ENCODE measurements at places on chromosomes 1 and 21. TPM values are rescaled to one million over a fixed set of nuclear protein-coding genes. Genes with fewer than 3 reads are reported as not detected.

The RNF186 gene
- total RNA-seq, result not detected

- DNase-seq, result no peak
Measured at GRCh38 chr1:160328184-160328583, 14.9 kb downstream of the COPA start.

The GBP7 gene
- total RNA-seq, result not detected

- DNase-seq, result no peak
Measured at GRCh38 chr1:151710187-151710840, 6.3 kb downstream of the CELF3 start.

The TEKT2 gene
- 10.6 TPM for total RNA-seq

- DNase-seq, result no peak
Measured at GRCh38 chr21:19700476-19700875, 1296.9 kb upstream of the TMPRSS15 start.

- no peak for DNase-seq
Measured at GRCh38 chr1:221937155-221937953, 195.5 kb upstream of the DUSP10 start.

- DNase-seq, result no peak
Measured at GRCh38 chr1:234533975-234534876, 55.2 kb upstream of the TARBP1 start.

DNA sequence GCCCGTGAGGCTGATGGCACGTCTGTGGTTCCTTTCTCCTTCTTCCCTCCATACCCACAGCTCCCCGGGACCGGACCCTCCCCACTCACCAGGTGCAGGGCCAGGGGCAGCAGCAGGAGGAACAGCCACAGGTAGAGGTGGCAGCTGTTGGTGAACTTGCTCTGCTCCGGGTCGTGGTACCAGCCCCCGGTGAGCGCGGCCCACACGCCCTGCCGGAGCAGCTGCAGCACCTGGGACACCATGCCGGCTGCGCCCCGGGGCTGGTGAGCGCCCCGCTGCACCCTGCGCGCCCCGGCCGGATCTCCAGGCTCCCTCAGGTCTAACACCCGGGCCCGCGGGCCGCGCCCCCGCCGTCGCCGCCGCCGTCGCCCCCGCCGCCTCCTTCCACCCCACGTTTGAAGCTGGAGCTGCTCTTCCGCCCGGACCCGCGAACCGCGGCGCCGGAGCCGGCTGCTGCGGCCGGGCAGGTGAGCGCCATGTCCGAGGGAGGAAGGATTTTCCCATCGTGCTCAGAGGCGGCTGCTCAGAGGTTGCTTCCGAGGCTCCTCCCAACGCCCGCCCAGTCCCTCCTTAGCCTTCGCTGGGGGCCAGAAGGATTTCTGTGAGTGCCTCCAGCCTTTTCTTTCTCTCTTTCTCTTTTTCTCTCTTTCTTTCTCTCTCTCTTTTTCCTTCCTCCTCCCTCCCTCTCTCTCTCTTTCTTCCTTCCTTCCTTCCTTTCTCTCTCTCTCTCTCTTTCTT is at the start of gene PCNX2:
PCNX2 (minus strand) TSS at position 489 of the 738 bp plus-strand sequence; CDS start at position 242, 247 bp downstream.
- DNase-seq, result peak; percentile 55

GRCh38 chr1:75838079-75838478 is 41.4 kb downstream of the MSH4 start:
- DNase-seq, result no peak

GRCh38 chr1:228345201-228345930 is 61.3 kb downstream of the TRIM11 start:
- no peak for DNase-seq

The LDLRAD2 gene
- total RNA-seq, result not detected

DNA sequence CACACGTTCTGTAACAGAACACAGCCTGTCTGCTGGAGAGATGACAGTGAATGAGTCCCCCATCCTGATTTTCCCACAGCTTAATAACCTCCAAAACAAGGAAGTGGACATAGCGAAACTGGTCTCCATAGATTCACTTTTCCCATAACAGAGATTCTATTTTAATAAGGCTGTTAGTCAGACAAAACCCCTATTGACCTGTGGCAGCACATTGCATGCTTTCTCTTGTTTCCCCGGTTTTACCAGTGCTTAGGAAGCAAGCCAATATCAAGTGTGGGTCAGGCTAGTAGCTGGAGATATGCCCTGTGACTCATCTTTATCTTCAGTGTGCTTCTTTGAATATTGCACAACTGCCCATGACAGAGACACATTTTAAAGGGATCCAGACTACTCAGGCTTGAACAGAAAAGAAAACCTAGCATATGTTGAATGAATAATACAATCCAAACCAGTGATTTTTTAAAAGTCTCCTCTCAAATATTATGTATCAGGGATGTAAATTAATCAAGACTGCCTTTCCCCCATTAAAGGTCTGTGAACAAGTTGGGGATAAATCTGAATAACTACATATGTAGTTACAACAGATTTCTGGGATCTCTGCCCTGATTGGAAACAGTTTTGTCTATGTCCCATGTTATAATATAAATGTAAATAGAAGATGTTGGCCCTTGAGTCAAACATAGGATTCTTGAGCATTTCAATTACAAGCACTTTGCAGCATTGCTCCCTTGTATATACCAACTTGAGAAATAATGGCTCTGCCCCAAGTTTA is 11.9 kb upstream of the CLDN8 start:
- no peak for DNase-seq

The GUCA2A gene
- not detected for total RNA-seq

GRCh38 chr1:215605011-215605621 is 38.0 kb downstream of the KCTD3 start:
- DNase-seq, result no peak

DNA sequence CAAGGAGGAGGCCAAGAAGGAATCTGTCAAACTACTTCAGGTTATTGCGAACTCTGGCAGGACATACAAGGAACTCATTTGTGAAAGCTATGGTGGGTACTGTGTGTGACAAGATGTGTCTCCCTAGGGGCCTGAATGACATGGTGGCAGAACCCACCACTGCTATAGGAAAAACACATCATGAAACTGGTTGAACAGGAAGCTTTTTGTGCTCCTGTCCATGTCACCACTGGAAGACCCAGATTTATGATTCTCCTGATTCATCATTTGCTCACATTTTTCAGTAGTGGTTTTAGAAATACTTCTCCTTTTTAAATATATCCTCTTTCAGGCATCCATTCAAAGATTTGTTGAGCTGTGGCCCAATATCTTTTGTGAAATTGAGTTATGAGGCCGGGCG is 23.6 kb downstream of the ARMH1 start:
- no peak for DNase-seq

DNA sequence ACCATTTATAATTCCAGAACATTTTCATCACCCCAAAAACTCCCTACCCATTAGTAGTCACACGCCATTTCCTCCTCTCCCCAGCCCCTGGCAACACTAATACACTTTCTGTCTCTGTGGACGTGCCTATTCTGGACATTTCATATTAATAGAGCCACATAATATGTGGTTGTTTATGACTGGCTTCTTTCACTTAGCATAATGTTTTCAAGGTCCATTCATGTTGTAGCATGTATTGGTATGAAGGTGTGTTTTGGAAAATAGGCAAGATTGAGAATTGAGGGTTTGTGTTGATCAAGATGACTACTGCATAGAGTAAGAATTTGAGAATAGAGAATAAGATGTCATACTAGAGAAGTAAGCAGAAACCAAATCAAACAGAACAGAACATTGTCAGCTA is 67.5 kb downstream of the ZFYVE9 start:
- DNase-seq, result no peak

DNA sequence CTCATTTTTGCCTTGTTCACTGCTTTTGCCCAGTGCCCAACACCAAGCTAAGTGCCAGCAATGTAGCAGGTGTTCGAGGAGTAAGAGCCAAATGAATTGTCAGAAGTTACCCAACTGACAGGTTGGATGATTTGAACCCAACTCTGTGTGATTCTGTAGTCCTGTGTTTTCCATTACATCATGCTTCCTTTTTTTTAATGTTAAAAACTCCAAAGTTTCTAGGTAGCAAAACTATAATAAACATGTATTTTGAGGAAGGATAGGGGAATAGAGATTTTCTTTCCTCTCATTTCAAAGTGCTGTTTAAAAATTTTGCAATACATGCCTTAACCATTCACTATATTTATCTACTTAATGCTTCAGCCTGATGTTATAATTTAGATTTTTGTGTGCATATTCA is 34.1 kb downstream of the BCL9 start:
- DNase-seq, result no peak

DNA sequence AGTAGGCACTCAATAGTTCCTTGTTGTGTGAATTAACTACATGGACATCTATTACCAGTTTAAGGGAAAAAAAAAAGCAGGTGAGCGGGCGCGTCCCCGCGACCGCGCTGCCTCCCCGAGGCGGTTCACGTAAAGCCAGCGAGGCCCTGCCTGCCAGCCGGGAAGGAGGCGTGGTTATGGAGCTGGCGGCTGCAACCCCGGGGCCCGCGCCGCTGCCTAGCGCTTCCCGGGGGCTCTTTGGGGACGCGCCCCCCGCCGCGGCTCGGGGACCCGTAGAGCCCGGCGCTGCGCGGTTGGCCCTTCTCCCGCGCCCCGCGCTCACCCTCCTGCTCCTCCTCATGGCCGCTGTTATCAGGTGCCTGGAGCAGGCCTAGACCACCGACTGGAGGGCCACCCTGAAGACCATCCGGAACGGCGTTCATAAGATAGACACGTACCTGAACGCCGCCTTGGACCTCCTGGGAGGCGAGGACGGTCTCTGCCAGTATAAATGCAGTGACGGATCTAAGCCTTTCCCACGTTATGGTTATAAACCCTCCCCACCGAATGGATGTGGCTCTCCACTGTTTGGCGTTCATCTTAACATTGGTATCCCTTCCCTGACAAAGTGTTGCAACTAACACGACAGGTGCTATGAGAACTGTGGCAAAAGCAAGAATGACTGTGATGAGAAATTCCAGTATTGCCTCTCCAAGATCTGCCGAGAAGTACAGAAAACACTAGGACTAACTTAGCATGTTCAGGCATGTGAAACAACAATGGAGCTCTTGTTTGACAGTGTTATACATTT is 2.6 kb upstream of the CC2D1B start:
- peak; percentile 56 for DNase-seq

DNA sequence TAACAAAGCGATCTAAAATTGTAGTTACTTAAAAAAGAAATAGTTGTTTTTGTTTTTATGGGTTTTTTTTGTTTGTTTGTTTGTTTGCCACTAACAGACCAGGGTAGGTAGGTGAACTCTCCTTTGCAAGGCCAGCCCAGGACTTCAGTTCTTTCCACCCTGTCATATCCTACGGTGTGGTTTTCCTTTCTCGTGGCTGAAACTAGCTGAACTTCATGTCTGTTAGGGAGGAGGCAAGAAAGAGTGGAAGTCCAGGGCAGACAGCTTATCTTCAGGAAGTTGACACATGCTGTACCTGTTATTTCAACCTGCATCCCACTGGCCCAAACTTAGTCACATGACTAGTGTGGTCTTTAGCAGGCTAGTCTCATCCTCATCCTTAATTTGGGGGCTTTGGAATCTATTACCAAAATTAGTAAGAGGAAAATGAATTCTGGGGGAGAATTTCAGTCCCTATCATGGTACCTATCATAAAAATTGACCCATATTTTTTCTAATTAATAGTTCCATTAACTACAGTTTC is 62.9 kb upstream of the LRRC7 start:
- no peak for DNase-seq

The CELSR2 gene
- 27.3 TPM for total RNA-seq

DNA sequence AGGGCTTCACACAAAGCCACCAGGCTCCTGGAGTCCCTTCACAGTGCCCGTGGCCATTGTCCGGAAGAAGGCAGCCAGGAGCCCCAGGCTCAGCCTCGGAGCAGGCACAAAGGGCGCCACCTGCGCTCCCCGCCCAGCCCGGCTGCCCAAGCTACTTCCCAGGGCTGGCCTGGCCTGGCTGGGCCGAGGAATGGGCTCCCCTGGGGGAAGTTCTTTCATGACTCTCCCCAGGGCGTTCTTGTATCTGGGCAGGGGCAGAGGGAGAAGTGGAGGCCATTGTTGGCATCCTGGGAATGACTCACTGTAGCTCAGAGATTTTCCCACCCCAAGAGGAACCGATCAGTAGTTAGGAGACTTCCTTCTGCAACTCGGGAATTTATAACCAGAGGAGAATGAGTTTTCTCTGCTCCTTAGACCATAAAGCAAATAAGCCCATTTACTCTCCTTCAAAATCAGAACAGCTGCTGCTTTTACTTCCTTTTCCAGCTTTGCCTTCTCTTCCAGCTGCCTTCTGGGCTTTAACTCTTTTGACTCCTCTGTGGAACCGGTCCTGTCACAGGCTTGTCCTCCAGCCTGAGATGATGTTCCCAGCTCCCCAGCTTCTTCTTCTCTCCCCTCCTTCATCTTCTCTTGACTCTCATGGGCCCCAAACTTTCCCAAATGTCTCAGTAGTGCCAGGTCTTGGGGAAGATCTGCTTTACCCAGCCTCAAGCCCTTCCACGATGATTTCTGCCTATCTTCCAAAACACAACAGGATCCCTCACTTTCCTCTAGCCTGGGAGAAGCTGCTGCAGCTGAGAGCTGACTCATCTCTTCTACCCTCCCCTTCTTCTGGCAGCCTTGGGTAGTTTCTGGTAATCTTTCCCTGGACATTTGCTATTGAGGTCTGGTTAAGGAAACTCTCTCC is 118.7 kb upstream of the CD34 start:
- DNase-seq, result no peak

GRCh38 chr1:186899577-186899976 is 70.8 kb downstream of the PLA2G4A start:
- DNase-seq, result no peak
